ENCODE measurements at places on chromosomes 7 and 10. TPM values are rescaled to one million over a fixed set of nuclear protein-coding genes. Genes with fewer than 3 reads are reported as not detected.

The PKD2L1 gene
- total RNA-seq, result not detected

The IDI2 gene
- 1.9 TPM for total RNA-seq

The CPA1 gene
- total RNA-seq, result 7.0 TPM

The TRPV6 gene
- 2.6 TPM for total RNA-seq

The PLCE1 gene
- total RNA-seq, result 47.4 TPM

The PRR15 gene
- not detected for total RNA-seq

The ZNF853 gene
- total RNA-seq, result 21.9 TPM

The SAMD9 gene
- total RNA-seq, result 24.6 TPM

DNA sequence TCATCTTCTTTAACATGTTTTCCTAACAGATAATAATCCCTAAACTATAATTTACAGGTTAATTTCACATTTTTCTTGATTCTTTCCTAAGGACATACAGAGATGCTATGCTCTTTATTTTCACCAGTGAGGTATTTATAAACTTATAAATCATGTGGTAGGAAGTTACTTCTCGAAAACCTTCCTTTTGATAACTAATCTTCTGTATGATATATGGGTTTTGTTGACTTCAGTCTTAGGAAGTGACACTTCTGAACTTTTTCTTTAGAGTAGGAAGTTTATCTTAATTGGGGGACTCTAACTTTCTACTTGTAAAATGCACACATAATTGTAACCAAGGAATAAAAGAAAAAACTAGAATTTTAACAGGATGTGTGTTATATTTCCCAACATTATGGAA lies 9.8 kb upstream of the PNPLA8 start:
- DNase-seq, result no peak

DNA sequence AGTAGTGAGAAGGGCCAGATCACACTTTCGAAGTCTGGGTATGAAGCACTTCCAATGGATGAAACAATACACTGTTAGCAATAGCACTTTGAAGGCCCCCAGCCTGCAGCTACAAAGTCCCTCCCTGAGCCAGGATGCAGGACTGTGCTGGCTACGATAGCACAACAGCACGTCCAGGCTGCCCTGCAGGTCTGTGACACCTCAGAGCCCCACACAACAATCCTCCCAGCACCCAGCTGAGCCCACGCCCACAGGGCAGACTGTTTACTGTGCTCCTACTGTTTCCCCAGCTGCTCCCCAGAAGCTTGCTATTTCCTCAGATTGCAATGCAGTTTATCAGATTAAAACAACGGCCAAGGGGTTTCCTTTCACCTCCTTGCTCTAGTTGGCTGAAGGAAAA lies 71.4 kb downstream of the HTR5A start:
- no peak for DNase-seq

DNA sequence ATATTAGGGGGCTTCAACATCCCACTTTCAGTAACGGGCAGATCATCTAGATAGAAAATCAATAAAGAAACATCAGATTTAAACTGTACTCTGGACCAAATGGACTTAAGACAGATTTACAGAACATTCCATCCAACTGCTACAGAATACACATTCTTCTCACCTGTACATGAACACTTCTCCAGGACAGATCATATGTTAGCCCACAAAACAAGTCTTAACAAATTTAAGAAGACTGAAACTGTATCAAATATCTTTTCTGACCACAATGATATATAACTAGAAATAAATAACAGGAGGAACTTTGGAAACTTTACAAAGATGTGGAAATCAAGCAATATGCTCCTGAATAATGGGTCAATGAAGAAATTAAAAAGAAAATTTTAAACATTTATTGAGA lies 86.7 kb downstream of the MICU1 start:
- DNase-seq, result no peak

DNA sequence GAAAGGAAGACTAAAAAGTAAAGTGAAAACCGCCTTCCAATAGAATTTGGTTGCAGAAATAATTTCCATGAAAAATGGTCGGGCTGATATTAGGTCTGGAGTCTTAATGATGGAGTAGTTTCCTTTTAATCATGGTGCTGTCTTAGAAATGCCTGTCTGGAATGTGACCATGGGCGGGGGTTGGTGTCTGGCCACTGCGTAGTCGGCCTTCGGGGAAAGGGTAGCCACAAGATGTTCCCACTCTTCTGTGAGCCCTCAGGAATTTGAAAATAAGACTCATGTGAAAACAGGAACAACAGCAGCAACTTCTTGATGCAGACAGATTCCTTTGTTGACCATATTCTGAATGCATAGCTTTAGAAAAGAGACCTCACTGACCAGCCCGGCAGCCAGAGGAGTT lies 176.8 kb downstream of the KIAA1217 start:
- DNase-seq, result peak; percentile 60

- DNase-seq, result no peak
Measured at GRCh38 chr10:16989826-16990293, 139.8 kb downstream of the CUBN start.

DNA sequence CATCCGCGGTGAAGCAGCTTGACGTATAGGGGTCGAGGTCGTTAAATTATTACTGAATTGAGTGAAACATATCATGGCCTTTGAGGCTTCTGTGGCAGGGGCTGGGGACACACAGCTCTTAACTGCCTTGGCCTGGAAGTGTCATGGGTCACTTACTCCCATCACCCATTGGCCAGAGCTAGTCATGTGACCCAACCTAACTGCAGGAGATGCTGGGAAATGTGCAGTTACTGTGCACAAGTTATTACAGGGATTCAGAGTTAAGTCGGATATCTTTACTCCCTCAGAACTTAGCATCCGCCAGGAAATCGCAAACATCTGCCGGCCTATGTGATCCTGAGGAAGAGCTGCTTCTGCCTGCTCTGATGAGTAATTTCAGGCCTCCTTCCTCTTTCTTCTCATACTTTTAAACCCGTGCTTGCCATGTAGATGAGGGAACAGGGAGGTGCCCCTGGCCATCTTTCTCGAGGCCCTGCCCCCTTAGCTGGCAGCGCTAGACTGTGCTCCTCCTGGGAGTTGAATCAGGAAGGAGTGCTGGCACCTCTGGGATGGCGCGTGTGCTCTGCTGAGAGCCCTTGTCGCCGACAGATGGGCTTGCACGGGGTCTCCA lies 203.6 kb downstream of the TCF7L2 start:
- DNase-seq, result peak; percentile 75

- no peak for DNase-seq
Measured at GRCh38 chr10:78449554-78449953, 415.9 kb downstream of the RPS24 start.

DNA sequence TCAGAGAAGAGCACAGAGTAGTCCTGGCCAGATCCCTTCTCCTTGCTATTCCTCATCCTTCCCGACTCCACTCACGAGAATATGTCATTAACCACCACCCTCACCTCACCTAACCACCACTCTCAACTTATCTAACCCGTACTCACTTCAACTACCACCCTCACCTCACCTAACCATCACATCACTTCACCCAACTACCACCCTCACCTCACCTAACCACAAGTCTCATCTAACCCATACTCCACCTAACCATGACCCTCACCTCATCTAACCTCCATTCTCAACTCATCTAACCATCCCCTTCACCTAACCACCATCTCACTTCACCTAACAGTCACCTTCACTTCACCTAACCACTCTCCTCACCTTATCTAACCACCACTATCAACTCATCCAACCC lies 85.0 kb downstream of the VIPR2 start:
- DNase-seq, result no peak

DNA sequence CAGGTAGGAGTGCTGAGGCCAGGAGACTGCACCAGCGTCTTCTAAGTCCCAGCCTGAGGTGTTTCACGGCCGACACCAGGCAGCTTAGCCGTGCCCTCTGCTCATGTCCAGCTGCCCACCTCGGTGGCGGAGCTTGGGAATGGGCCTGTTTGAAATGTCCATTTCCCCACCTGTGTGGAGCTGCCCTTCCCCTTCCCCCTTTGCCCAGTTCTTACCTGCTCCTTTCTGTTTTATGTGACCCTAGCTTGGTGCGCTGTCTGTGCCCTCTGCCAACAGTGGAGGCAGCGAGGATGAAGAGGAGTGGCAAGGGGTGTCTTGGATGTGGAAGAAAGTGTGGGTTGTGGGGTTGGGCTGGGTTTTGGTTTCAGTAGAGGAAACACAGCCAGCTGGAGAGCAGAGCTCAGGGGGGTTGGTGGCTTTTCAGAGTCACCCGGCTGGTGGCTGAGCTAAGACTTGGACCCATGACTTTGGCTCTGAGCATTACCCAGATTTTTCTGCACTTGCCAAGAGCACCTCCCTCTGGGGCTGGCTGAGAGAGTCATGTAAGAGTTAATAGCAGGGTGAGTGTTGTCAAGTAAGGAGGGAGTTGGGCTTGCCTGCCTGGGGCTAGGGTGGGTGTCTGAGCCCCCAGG lies 37.4 kb downstream of the GBX1 start:
- DNase-seq, result no peak

DNA sequence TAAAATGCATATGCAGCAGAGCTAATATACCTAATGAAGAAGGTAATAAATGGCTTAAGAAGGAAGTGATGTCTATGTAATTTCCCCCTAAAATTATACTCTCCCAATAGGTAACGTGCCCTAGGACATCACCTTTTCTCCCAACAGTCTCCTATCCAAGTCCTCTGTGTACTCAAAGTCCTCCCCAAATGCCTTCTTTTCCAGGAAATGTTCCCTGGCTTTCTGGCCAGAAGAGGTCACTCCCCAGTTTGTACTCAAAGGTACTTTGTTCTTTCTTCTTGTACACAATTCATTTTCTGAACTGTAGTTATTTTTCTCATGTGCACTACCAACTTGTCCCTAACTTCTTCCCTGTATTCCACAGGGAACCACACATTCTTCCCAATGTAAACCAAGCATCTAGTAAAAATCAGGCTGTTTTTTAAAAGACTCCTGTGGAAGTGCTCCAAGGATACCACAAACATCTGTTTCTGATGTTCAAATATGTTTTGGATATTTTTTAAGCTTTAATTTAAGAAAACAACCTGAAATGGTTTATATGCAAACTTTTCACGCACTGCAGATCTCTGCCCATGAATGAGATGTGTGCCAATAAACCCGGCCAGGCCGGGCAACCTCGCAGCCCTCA lies 262.3 kb upstream of the KLF14 start:
- no peak for DNase-seq

DNA sequence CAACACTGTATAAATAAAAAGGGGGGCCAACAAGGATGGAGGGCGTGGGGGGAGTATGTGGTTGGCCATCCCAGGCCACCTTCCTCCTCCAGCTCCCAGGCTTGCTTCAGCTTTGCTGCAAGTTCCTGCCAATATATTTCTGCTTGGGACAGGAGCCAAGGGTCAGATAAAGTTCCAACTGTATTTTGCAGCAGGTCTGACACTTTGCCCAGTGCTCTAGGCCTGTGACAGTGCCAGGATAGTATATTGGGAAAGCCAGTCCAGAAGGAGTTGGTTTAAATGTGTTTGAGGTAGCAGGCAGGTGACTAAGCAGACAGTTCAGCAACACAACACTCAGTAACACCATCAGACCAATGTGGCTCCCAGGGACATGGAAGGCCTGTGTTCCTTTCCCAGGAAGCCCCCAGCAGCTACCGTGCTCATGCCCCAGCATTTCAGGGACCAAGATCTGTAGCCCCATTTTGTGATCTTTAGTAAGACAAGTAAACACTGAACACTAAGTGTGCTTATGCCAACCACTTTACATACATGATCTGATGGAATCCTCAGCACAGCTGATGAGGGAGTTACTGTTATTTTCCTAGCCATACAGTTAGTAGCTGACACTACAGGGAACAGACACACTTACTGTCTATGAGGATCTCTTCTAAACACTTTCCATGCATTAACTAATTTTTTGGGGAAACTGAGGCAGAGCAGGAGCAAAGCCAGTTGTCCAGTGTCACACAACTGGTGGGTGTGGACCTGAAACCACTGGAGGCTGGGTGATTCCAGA lies 38.9 kb downstream of the DNAJB12 start:
- peak; percentile 75 for DNase-seq

DNA sequence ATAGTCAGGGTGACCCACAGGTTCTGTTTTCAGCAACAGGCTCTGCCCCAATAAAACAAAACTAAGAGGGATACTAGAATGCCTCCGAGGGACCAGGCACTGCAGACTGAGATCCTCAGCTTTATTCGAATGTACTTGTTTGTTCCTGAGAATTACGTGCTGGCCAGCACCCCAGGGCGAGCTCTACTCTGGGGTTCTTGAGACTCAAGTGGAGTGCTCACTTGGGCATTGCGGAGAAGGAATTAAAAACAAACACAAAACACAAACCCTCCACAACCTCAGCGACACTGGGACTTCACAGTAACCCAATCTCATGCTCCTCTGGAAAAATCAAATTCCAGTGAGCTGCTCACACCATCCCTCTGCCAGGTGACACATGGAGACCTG lies 250.7 kb downstream of the TNS3 start:
- DNase-seq, result no peak

Data from umbilical cord (tissue), 2 donors.